ENCODE measurements at places on chromosomes 11 and 22.

DNA sequence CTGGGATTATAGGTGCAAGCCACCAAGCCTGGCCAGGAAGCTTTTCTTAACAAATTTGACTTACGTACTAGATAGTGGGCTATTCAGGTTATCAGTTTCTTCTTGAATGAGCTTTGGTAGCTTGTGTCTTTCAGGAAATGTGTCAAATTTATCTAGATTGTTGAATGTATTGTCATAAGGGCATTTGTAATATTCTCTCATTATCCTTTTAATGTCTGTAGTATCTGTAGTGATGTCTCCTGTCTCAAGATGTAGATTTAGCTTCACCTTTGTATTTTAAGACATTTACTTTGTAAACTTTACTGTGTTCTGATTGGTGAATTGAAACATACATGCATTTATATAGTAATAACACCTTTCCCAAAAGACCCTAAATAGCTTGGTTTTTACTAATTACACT is 20.7 kb downstream of the ARHGAP8 start:
- no peak for DNase-seq

DNA sequence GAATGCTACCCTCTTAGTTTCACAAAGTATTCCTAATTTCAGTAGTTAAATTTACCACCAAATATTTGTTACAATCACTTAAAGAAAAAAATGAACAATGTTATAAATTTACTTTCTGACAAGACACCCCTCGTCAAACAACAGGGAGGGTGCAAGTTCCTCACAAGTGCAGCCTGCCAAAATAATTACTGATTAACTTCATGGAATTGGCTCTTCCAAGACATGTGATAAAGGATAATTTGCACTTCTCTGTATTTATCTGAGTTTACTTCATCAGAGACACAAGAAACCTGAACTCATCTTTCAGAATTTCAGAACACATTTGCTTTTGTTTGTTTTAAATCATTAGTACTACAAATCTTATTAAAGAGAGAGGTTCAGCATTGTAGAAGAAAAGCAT is 66.5 kb downstream of the LARGE2 start:
- DNase-seq: no peak

DNA sequence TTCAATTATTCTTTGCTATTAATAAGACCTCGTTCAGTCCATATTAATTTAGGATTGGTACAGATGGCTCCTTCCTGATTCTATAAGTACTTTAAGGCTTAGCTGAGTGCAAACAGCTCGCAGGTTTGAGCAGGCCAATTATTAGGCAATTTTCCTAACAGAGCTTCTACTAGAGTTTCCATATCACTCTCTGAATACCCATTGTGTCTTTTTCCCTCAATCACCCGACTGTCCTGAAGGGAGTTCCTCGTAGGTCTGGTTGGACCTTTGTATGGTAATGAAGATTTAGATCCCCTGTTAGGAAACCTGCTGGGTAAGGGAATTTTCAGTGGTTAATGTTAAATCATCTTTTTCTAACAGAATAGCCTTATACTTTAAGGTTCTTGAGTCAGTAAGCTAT is 61.1 kb downstream of the ARHGAP42 start:
- no peak for DNase-seq

DNA sequence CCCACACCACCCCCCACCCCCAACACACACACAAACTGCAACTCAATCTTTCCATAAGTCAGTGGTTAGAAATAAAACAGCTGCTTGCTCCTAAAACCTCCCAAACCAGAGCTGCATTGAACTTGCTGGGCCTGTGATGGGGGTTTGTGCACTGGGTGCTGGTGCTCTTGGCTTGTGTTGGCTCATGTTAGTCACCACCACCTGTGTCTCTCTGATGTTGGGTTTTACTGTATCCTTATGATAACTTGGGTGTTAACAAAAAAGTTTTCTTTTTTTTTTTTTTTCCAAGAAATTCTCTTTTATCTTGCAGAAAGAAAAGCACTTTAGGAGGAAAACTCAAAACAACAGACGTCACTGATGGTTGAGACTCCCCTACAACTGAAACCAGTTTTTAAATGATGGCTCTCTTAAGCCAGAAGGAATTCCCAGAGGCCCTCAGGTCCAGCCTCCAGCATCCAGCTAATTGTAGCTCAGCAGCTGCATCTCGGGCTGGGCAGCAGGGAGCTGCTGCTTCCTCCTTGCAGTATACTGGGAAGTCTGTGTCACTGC is 79.9 kb upstream of the DRD2 start:
- no peak for DNase-seq

GRCh38 chr11:44030996-44031395 is 16.8 kb upstream of the ACCSL start:
- DNase-seq: no peak

DNA sequence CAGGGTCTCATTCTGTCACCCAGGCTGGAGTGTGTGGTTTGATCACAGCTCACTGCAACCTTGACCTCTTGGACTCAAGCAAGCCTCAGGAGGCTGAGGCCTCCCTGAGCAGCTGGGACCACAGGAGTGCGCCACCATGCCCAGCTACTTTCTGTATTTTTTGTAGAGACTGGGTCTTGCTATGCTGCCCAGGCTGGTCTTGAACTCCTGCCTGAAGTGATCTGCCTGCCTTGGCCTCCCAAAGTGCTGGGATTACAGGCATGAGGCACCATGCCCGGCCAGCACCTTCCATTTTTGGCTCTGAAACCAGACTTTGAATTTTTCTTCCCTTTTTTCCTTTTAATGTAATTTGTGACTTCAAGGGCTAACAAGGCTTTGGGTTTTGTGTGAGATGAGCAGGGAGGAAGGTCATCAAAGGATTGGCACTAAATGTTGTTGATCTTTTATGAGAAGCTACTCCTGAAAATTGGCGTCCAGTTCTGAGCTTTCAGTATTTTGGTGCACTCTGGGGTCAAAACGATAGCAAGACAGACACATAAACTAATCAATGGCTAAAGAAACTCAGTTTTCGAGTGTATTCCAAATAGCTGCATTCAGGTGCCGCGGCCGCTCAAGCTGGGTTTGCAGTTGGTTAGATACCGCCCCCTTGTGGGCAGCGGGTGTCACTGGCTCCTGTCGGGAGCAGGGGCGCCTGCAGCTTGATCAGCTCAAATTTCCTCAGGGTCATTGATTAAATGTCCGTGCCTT is 51.9 kb upstream of the CLMP start:
- DNase-seq: peak; percentile 76

- no peak for DNase-seq
These were observed 14.5 kb downstream of the RPS3 start for GRCh38 chr11:75413864-75414263.

GRCh38 chr11:75547617-75548058 is 14.4 kb upstream of the SERPINH1 start:
- DNase-seq: no peak

All from activated T-cell treated with anti-CD3 and anti-CD28 coated beads, Interleukin-2, amount 50 U/mL, for 1 hour (primary cell).